Fibroblast of the aortic adventitia (primary cell): ENCODE measurements at places on chromosomes 12 and 14. TPM values are rescaled to one million over a fixed set of nuclear protein-coding genes. Genes with fewer than 3 reads are reported as not detected.
A peak's percentile ranks its signal among the peaks of the same experiment; 100 is the strongest.

TEX52 gene
- total RNA-seq = not detected in 2 replicates

TSHR gene
- not detected in 2 replicates for total RNA-seq

MORN3 gene
- total RNA-seq = 0.63 and 3.8 TPM in 2 replicates

DNA sequence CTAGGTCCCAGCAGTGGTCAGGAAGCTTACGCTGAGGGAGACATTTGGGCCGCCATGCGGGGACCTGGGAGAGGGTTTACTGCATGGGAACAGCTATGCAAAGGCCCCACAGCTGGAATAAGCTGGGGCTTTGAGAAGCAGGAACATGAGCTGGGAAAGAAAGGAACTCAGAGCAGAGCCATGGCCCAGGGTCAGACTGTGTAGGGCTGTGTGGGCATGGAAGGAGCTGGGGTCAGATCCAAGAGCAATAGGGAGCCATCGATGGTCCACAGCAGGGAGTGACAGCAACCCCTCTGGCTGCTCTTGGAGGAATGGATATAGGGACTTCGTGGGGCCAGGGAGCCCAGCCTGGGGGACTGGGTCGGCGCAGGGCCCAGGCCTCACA is 151.6 kb downstream of the ADGRD1 start:
- DNase-seq = no peak

DNA sequence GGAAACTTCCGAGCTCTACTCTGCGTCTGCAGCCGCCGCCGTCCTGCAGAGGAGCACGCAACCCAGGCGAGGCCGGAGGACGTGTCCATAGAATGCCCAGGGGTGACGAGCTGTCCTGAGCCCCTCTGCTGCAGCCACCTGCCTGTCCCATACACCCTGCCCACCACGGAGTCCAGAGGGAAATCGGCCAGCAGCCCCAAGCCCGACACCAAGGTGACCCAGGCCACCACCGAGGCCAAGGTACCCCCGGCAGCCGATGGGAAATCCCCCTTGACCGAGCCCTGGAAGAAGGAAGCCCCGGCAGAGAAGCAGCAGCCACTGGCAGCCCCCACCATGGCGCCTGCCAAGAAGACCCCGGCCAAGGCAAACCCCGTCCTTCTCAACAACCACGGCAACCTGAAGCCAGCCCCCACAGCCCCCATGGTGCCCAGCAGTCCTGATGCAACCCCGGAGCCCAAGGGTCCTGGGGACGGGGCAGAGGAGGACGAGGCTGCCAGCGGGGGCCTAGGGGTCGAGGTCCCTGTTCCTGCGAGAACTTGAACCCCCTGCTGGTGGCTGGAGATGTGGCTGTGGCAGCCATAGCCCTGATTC is 128.7 kb upstream of the C14orf180 start:
- DNase-seq = no peak

DNA sequence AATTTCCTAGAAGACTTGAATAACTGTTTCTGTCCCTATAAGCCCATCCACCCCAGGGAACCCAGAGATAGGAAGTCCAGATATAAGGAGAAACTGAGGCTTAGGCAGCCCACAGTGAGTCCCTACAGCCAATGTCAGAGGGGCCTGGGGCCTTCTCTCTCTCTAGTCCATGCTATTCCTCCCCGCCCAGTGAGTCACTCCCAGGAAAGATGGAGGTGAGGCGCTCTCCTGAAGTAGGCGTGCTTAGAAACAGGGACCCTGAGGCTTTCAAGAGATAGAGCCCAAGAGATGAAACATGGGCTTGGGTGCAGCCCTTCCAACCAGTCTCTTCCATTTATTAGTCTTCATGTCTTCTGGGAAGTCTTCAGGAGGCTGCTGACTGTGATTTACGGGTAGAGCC is 2.3 kb upstream of the SMUG1 start:
- no peak for DNase-seq

DNA sequence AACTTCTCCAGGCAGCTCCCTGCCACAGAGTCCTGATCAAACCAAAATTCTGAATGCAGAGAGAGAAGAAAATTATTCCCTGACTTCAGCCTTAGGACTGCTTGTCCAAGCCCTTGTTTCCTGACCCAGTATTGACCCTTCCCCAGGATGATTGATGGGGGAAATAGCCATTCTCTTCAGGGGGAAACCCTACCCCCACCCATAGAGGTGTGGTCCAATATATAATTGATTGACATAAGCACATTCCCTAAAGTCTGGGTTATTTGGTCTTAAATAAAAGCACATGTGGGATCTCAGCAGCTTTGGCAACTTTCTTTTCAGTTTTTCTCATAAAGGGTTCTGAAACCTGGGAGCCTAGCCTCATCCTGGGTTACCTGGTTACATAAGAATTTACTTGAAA is 201.2 kb upstream of the DDHD1 start:
- peak; percentile 35 for DNase-seq

GRCh38 chr12:54654926-54655325 is 6.8 kb upstream of the DCD start:
- DNase-seq = no peak

- DNase-seq = no peak
These were observed 334.7 kb upstream of the KITLG start for GRCh38 chr12:88914967-88915366.

DNA sequence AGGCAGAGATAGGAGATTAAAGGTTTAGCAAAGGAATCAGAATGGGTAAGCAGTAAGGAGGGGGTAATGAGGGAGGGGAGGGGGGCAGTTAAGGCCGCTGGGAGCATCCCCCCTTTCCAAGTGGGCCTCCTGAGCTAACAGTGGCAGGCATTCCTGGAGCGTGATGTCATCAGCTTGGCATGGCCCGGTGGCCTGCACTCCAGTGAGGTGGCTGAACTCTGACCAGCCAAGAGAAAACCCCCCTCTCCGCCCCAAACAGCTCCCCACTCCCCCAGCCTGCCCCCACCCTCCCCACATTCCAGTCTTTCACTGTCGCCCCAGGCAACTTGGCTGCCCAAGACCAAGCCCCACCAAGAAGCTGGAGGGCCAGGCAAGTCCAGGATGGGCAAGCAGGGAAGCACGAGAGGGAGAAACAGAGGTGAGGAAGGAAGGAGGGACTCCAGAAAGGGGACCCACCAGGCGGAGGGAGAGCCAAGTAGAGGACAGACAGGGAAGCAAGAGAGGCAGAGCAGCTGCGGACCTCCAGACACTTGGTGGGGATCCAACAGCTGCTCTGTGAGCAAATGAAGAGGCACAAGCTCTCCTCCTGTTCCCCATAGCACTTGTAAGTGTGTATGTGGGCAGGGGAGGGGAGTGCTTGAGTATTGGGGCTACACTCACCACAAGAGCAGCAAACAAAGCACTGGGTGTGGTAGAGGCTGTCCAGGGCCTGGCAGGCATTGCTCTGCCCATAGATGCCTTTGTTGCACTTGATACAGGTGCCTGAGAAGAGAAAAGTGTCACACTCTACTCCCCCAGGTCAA is 4.5 kb downstream of the AJUBA start:
- DNase-seq = peak; percentile 84

GRCh38 chr12:20105943-20106342 is 262.4 kb upstream of the PDE3A start:
- DNase-seq = no peak

- no peak for DNase-seq
These were observed 426.7 kb upstream of the DCN start for GRCh38 chr12:91609283-91609682.

DNA sequence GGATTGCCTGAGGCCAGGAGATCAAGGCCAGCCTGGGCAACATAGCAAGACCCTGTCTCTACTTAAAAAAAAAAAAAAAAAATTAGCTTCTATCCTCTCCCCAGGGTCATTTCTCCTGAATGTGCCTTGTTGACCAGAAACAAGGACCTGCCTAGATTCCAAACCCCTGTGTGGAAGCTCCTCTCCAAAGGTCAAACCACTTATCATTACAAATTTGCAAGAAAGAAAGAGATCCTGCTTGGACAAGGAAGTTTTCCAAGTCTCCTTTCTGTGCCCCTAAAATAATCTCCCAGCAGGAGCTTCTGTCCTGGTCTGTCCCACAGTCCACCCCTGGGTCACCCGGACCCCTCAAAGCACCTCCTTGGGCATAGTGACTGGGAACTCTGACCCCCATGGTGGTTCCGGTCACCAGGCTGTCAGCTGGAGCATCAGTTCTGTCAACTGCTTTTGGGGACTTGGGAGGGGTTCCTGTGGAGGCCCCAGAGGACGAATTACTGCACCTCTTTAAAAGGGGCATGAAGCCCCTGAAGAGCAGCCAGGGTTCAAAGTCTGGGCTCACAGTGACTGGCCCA is 38.4 kb downstream of the ACTN1 start:
- DNase-seq = no peak

GRCh38 chr12:81644503-81644902 is 114.6 kb downstream of the PPFIA2 start:
- DNase-seq = peak; percentile 63

DNA sequence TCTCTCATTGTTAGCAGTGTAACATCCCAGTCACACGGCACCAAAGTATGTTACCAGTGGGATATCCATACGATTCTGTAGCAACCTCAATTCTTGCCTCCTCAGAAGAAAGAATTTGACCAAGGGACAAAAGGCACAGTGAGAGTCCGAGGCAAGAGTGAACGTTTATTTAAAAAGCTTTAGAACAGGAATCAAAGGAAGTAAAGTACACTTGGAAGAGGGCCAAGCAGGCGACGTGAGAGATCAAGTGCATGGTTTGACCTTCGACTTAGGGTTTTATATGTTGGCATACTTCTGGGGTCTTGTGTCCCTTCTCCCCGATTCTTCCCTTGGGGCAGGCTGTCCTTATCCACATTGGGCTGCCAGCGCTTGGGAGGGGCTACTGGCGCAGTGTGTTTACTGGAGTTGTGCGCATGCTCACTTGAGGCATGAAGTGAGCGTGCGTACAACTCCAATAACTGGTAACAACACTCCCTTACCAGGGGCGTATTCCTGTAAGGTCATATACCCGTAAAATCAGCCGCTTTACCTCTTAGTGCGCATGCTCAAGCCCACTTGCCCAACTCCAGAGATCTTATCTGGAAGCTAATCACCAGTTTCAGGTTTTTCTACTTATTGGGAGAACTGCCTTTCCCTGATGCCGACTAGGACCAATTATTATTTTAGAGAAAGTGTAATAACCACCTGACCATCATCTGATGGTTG is 71.7 kb downstream of the FAR2 start:
- no peak for DNase-seq

GRCh38 chr12:12396694-12397093 is 39.8 kb downstream of the BORCS5 start:
- DNase-seq = no peak

- no peak for DNase-seq
These were observed 2.8 kb upstream of the DCN start for GRCh38 chr12:91185421-91185820.

DNA sequence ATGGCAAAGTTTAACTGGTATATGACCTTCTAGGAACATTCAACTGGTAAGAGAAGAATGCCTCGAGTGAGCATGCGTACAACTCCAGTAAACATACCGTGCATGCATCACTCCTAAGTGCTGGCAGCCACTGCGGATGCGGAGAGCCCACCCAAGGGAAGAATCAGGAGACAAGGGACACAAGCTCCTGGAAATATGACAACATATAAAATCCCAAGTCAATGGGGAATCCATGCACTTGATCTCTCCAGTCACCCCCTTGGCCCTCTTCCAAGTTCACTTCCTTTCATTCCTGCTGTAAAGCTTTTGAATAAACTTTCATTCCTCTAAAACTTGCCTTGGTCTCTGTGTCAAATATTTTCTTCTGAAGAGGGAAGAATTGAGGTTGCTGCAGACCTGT is 168.7 kb upstream of the TMCC3 start:
- DNase-seq = no peak

DNA sequence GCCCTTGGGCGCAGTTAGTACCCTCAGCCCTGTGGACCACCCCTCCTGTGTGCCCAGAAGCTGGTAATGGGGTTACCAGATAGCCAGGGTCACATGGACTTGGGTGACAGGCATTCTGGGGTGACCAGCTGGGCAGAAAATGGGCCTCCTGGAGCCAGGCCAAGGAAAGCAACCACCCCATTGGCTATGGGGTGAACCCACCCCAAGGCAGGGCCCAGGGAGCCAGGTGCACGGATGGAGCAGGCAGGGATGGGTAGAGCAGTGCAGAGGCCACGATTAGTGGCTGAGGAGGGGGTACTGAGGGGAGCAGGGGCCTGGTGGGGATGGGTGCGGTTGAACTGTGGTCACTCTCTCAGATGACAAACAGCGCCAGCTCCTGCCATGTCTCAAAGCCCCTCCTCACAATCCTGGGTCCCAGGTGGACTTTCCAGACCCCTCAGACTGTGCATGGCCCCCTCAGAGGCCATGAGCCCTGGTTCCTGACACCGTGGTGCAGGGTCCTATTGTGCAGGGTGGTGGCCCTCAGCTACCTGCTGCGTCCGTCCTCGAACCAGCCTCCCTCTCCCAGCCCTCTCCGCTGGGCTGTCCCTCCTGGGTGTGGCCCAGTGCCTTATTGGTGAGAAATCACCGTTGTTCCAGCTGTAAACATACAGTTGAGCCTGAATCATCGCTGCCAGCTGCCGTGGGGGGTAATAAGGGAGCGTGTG is 23.4 kb upstream of the BEGAIN start:
- DNase-seq = no peak

GRCh38 chr12:77388445-77389265 is 323.3 kb upstream of the E2F7 start:
- DNase-seq = peak; percentile 20

- DNase-seq = peak; percentile 64
These were observed 83.3 kb downstream of the PLEKHG7 start for GRCh38 chr12:92786045-92786444.

DNA sequence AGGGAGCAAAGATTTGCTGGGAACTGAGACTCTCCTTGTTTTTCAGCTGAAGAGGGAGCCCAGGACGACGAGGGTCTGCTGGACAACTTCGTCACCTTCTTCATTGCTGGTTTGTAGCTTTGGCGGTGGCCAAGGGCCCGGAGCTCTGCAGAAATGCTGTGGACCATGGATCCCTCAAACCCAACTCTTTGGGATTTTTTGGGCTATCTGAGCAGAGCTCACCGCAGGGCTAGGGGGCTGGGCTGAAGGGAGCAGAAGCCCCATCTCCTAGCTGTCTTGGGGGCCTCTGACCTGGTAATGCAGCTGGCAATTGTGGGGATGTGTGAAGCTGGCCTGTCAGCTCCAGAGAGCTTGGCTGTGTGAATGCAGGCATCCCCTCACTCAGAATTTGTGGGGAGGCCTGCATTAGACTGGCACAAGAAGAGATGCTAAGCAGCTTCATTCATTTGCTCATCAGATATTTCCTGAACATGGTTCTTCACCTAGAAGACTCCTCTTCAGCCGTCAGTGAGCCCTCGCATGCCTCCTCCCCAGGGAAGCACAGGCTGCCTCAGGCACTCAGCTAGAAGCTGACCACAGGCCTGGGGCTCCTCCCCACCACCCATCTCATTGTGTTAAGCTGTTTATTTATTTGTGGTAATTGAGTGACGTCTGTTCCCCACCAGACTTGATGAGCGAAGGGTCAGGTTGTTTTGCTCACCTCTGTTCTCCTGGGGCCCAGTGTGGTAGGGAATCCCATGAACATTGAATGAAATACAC is 32.2 kb downstream of the CYP46A1 start:
- DNase-seq = no peak
